SK-MEL-5 (cell line): ENCODE measurements at places on chromosomes 5 and 9. TPM values are rescaled to one million over a fixed set of nuclear protein-coding genes. Genes with fewer than 3 reads are reported as not detected.

The BBLN gene
- 102 and 133 TPM in 2 replicates for total RNA-seq

The IL5 gene
- total RNA-seq, result not detected in 2 replicates

The HOMER1 gene
- 12.6 and 13.7 TPM in 2 replicates for total RNA-seq

The BAAT gene
- total RNA-seq, result 0.53 and 0.85 TPM in 2 replicates

The TAF1L gene
- not detected in 2 replicates for total RNA-seq

The CYSRT1 gene
- total RNA-seq, result 0.21 and 0.59 TPM in 2 replicates

The SPINK1 gene
- total RNA-seq, result 12.1 and 13.5 TPM in 2 replicates

The FOXD4 gene
- total RNA-seq, result 0.08 and 0.26 TPM in 2 replicates

The TAF11L5 gene
- not detected in 2 replicates for total RNA-seq

The GTF3C4 gene
- total RNA-seq, result 19.0 and 20.1 TPM in 2 replicates

The FAM151B gene
- 3.0 and 3.8 TPM in 2 replicates for total RNA-seq

The RETREG1 gene
- 47.9 and 49.3 TPM in 2 replicates for total RNA-seq

The ASB6 gene
- total RNA-seq, result 14.2 and 17.3 TPM in 2 replicates

The OR4F3 gene
- not detected in 2 replicates for total RNA-seq

The LCN10 gene
- total RNA-seq, result not detected in 2 replicates

The PCA3 gene
- total RNA-seq, result 0.13 and 0.21 TPM in 2 replicates

The ZNF367 gene
- 9.9 and 11.4 TPM in 2 replicates for total RNA-seq

The DDX4 gene
- total RNA-seq, result not detected in 2 replicates

The SH3PXD2B gene
- 90.2 and 92.6 TPM in 2 replicates for total RNA-seq

The EGFLAM gene
- 0.05 TPM in 1 of 2 replicates, not detected in the other for total RNA-seq

The ADGRD2 gene
- total RNA-seq, result not detected in 2 replicates

The SPTAN1 gene
- 91.4 and 114 TPM in 2 replicates for total RNA-seq

The SLC22A4 gene
- 0.61 and 0.66 TPM in 2 replicates for total RNA-seq

The CDKN2AIPNL gene
- total RNA-seq, result 39.1 and 43.6 TPM in 2 replicates

The SPINK4 gene
- total RNA-seq, result not detected in 2 replicates

The PRRT1B gene
- not detected in 2 replicates for total RNA-seq

The UQCRQ gene
- 261 and 267 TPM in 2 replicates for total RNA-seq

The ANKRD33B gene
- total RNA-seq, result 1.1 and 1.3 TPM in 2 replicates

The C1QTNF2 gene
- 0.21 TPM in 1 of 2 replicates, not detected in the other for total RNA-seq

The IL4 gene
- total RNA-seq, result not detected in 2 replicates

The ACOT12 gene
- 5.7 and 8.5 TPM in 2 replicates for total RNA-seq

The TMEM252 gene
- not detected in 2 replicates for total RNA-seq

The SPAAR gene
- not detected in 2 replicates for total RNA-seq

The CHSY3 gene
- 7.5 and 7.8 TPM in 2 replicates for total RNA-seq

The LCN15 gene
- 0.05 and 0.21 TPM in 2 replicates for total RNA-seq

The SLC36A2 gene
- not detected in 2 replicates for total RNA-seq

The PCDHA9 gene
- 0.05 TPM in 1 of 2 replicates, not detected in the other for total RNA-seq
